ENCODE measurements at places on chromosomes 13 and 19. TPM values are rescaled to one million over a fixed set of nuclear protein-coding genes. Genes with fewer than 3 reads are reported as not detected.

DNA sequence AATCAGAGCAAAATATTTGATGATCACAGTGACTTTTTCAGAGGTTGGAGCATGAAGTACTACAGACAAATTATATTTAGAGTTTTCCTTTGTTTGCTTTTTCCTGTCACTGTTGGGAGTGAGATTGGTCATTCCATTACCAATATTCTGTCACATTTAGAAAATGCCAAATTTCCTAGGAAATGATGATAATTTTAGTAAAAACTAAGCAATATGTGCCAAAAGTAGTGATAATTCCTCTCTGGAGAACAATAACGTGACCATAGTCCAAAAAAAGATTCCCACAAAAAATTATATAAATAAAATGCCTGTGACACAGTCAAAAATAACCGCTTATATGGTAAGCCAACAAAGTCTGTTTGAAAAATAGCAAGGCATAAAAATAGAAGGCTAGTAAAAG, 2719.4 kb downstream of the PCDH9 start:
- no peak for DNase-seq

DNA sequence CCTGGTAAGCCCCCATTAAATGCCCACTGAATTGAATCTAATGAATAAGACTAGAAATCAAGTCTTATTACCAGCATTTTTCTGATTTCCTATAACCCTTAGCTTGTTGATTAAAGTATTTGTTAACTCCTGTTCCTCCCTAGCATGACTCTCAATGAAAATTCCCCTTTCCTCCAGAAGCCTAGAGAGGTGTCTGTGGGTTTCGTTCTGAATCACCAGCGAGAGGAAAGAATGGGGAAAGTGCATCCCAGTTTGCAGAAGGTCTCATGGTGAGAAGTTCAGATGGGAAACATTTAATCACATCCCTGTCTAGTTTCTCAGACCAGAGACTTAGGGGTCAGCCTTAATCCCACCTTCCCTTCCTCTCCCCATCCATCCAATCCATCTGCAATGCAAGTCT, 26.9 kb downstream of the POU2F2 start:
- no peak for DNase-seq

Gene CPB2
- not detected for total RNA-seq

GRCh38 chr13:112715210-112715609, 25.4 kb downstream of the ATP11A start:
- DNase-seq, result no peak

GRCh38 chr19:1355568-1356507, 27.9 kb upstream of the NDUFS7 start:
- DNase-seq, result peak; percentile 37

Gene THSD1
- 0.66 TPM for total RNA-seq

DNA sequence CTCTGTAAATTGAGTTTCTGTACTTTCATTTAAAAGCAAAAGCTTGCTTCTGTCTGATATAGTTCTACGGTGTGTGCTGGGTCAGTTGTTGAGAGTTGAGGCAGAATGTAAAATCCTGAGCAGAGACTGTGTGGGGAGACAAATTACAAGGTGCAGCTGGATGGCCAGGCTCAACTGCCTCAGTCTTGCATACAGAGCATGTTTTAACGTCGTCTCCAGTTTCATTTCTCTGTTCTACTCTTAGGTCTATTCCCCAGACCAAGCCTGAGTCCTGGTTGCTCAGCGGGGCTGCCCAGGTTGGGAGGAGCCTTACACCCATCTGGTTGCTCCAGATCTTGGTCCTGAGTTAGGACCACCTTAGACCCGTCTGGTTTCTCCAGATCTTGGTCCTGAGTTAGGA, 54.4 kb upstream of the MEDAG start:
- no peak for DNase-seq

Gene ZNF835
- 0.98 TPM for total RNA-seq

Gene NXNL1
- not detected for total RNA-seq

Gene MRPL57
- total RNA-seq, result 40.9 TPM

DNA sequence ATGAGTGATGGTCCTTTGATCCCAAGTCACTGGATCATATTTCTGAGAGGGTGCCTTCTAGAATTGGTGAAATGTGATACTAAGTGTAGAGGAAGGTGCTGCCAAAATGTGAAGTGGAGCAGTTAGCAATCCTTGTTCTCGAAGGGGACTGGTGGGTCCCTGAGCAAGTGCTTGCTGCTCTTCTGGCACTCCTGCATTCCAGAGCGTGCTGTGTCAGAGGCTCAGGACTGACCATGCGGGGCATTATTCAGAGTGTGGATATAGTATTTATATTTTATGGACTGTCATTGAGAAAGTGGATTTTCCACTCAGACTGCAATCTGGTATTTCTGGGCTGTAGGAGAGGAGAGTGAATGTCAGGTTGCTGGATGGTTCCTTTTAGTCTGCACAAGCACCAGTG, 152.6 kb upstream of the KL start:
- no peak for DNase-seq

Gene RAB3D
- total RNA-seq, result 14.6 TPM

GRCh38 chr19:10639836-10640235, 14.3 kb upstream of the ILF3 start:
- DNase-seq, result no peak

DNA sequence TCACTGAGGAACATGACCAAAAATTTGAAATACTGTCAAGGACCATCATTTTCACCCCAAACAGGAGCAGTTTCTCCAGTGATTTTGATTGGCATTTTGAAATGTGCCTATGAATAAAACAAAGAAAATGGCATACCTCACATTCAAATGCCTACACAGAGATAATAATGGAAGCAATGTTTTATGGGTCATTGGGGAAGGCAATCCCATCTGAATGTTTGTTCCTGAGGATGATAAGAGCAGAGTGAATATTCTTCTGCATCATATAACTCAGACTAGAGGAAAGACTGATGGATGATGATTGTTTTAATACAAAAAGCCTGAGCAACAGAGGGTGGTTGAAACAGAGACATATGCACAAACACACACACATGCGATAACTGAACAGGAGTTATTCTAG, 2749.9 kb downstream of the PCDH9 start:
- no peak for DNase-seq

GRCh38 chr13:47256618-47257017, 359.8 kb upstream of the HTR2A start:
- peak; percentile 74 for DNase-seq

GRCh38 chr13:43360171-43360570, 336.8 kb downstream of the DNAJC15 start:
- DNase-seq, result no peak

- no peak for DNase-seq
Measured at GRCh38 chr19:7815325-7815724, 14.7 kb upstream of the EVI5L start.

Gene C19orf73
- 12.5 TPM for total RNA-seq

- DNase-seq, result peak; percentile 53
Measured at GRCh38 chr19:2613507-2614295, 88.8 kb downstream of the GNG7 start.

DNA sequence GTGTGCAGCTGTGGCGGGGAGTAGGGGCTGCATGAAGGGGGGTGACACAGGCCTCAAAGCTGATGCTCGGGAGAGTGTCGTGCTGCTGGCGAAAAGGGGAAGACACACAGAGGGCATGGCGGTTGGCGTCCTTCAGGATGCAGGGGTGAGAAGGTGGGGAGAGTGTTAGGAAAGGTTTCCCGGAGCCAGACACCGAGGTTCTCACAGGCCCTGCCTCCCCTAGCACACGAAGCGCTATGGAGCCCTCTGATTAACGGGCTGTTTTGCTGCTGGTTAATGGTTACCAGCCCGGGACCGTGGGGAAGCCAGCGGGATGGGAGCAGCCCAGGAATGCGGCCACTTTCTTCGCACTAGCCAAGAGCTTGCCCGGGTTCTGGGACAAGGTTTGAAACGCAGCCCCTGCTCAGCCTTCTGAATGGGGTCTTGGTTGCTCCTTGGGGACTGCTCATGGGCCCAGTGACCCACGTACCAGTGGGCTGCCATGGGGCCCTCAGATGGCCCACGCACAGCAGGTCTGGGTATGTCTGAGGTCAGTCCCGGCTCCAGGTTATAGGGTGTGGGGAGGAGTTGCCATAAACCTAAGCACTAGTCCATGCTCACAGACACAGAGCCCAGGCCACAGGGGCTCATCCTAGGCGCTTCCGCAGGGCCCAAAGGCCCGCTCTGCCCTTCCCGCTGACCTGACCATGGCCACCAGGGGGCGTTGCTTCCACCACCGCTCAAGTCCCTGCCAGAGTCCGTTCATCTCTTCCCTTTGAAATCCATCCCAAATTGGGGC, 31.3 kb upstream of the ISYNA1 start:
- DNase-seq, result peak; percentile 70

- DNase-seq, result no peak
Measured at GRCh38 chr19:34017024-34017423, 155.3 kb upstream of the LSM14A start.

Gene SELENOV
- 2.0 TPM for total RNA-seq

Gene FFAR2
- not detected for total RNA-seq

- peak; percentile 14 for DNase-seq
Measured at GRCh38 chr13:81051873-81052272, 710.9 kb upstream of the SPRY2 start.

Gene CXCL17
- 0.25 TPM for total RNA-seq

- no peak for DNase-seq
Measured at GRCh38 chr13:43240278-43240677, 216.9 kb downstream of the DNAJC15 start.

- DNase-seq, result no peak
Measured at GRCh38 chr13:27360562-27360961, 63.9 kb upstream of the GTF3A start.

Gene ATCAY
- total RNA-seq, result 0.25 TPM

- DNase-seq, result no peak
Measured at GRCh38 chr19:5694167-5694955, 4.3 kb downstream of the RPL36 start.

- peak; percentile 42 for DNase-seq
Measured at GRCh38 chr19:19170873-19171672, 1.0 kb upstream of the MEF2B start.

Gene ZFP28
- 5.1 TPM for total RNA-seq

DNA sequence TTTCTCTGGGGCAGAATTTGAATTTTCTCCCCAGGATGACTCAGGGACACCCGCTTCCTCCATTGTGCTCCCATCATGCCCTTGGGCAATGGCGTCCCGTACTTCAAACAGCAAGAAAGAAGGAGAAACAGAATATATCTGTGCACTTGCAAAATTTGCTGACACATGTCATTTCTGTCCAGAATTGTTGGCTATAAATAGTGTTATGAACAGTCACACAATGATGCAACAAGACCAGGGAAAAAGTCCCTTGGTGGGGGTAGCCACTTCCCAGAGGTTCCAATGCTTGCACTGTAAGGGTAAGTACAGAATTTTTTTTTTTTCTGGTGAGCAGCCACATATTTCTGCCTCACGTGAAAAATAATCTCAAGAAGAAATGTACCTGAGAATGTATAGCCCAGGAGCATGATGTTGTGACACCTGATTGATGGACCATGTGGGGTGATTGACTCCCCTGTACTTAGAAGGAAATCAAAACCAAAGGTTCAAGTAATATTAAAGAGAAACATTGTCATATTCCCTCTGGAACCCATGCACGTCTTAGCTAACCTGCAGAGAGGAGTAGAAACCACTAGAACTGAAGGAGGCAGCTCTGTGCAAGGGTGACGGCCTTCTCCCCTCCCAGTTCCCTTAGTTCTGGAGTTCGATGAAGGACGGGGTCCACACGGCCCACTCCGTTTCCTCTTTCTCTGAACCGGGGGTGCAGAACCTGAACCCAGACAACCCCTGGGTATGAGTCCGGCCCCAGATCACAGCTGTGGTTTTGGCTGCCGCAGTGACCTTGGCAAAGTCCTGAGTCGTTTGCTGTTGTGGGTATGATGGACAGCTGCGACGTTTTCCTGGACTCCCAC, 9.3 kb upstream of the LAIR1 start:
- DNase-seq, result no peak

DNA sequence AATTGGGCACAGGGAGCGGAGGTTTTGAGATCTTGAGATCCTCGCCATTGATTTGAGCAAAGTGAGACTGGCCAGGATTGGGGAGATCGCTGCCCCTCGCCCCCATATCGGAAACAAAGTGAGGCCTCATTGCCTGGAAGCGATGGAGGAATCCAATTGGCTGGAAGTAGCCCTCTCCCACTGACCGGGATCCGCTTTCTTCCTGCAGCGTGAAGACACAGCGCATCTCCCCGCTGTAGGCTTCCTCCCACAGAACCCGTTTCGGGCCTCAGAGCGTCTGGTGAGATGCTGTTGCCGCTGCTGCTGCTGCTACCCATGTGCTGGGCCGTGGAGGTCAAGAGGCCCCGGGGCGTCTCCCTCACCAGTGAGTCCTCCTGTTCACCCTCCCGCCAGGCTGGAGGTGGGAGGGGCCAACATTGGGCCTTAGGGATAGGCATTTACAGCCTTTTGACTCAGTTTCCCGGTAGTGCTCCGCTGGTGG, 438 bp downstream of the PRKCSH start:
- peak; percentile 30 for DNase-seq

GRCh38 chr13:68064001-68064770, 834.0 kb upstream of the PCDH9 start:
- DNase-seq, result no peak

Gene PRSS57
- not detected for total RNA-seq

DNA sequence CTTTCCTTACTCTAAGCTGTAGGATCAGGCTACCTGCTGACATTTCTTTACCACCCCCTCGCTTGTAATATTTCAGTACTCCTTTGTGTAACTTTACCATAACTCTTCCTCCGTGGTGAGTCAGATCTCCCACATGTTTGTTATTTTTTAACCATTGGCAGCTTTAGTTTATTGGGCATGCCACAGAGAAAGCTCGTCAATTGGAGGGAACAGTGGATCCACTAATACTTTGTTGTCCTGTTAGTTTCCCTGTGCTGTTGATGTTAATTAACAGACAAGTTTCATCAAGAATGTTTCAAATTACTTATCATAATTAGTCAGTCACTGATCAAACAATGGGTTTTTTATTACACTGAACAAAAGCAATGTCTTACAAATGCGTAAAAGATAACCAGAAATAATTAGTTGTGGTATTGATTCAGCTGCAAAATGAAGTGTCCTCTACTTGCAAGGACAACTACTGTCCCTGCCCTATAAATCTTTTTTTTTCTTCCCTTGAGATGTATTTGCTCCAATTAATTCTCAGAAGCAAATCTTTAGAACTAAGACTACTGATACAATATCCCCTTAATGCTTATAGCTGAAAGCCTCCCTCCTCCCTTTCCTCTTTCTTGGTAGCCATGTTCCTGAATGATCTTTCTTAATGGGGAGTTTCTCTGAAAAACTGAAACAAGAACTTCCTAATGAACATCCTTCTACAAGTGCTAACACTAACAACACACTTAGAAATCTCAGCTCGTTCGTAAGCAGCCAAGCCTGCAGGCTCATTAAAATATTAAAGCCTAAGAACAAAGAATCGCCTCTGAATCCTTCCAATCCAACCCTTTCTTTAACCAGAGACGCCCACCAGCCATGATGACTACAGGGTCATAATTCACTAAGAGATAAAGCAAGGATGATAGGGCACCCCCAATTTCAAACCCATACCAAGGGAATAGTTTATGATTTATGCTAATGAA, 22.2 kb downstream of the EFNB2 start:
- peak; percentile 36 for DNase-seq

DNA sequence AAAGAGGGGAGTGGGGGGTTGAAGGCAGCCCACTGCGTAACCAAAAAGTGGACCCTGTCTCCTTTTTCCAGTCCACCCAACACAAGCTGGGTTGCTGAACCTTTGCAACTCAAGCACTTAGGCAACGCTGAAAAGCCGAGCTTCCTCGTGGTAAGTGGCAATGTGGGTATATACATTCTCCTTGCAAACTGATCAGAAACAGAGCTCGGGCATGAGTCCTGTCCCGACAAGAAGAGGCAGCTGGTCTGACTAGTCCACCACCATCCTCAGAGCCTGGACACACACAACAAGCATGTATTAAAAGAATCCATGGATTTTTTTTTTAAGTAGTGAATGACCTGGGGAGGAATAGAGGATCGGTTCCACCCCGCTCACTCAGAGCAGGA, 240.6 kb upstream of the ZNF507 start:
- no peak for DNase-seq

Gene LHB
- total RNA-seq, result not detected

- DNase-seq, result no peak
Measured at GRCh38 chr19:35146746-35147459, 3.8 kb downstream of the FXYD7 start.
